HepG2 (cell line): ENCODE measurements at places on chromosomes 11 and 22. TPM values are rescaled to one million over a fixed set of nuclear protein-coding genes. Genes with fewer than 3 reads are reported as not detected.
A peak's percentile ranks its signal among the peaks of the same experiment; 100 is the strongest.

Gene PDGFD
- 0.22 and 0.29 TPM in 2 replicates for total RNA-seq

DNA sequence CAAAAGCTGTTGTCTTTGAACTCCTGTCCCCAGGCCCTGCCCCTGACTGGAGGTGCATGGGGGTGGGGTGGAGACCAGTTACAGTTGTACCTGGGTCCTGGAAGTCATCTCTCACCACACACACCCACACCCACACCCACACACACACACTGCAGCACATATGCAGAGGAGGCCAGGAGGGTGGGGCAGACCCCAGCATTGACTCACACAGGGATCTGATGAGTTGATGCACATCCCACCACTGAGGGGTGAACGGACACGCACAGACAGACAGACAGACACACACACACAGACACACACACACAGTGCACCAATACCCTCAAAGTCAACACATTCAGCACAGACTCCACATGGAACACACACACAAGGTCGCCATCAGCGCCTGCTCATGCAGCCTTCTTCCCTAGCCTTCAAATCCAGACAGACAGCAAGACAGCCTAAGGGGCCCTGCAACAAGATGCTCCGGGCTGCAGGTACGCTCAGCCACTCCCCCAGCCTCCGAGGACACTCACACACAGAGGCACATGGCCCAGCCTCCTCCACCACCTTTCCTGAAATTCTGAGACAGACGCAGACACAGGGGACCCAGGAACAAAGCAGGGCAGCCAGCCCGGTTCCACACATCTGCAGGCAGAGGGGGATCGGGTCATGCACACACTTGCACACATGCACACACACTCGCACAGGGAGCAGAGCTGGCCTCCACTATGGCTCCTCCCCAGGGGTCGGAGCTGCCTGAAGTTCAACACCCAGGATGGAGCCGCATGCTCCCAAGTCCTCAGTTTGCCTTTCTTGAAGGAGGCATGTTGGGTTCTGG is 26.5 kb downstream of the SYT7 start:
- H3K27ac ChIP-seq, result no peak overlapping the region
- H3K4me3 ChIP-seq, result no peak overlapping the region
- no peaks in the 10 kb centered on the region for H3K4me1 ChIP-seq
- no peaks in the 10 kb centered on the region for H3K36me3 ChIP-seq
- H3K27me3 ChIP-seq, result no peaks in the 10 kb centered on the region

- no peak overlapping the region for H3K27ac ChIP-seq
- no peaks in the 10 kb centered on the region for H3K4me1 ChIP-seq
- no peaks in the 10 kb centered on the region for H3K36me3 ChIP-seq
Observed at GRCh38 chr11:38791346-38791961, 2193.4 kb upstream of the RAG2 start.

Gene OR6A2
- total RNA-seq, result not detected in 2 replicates

DNA sequence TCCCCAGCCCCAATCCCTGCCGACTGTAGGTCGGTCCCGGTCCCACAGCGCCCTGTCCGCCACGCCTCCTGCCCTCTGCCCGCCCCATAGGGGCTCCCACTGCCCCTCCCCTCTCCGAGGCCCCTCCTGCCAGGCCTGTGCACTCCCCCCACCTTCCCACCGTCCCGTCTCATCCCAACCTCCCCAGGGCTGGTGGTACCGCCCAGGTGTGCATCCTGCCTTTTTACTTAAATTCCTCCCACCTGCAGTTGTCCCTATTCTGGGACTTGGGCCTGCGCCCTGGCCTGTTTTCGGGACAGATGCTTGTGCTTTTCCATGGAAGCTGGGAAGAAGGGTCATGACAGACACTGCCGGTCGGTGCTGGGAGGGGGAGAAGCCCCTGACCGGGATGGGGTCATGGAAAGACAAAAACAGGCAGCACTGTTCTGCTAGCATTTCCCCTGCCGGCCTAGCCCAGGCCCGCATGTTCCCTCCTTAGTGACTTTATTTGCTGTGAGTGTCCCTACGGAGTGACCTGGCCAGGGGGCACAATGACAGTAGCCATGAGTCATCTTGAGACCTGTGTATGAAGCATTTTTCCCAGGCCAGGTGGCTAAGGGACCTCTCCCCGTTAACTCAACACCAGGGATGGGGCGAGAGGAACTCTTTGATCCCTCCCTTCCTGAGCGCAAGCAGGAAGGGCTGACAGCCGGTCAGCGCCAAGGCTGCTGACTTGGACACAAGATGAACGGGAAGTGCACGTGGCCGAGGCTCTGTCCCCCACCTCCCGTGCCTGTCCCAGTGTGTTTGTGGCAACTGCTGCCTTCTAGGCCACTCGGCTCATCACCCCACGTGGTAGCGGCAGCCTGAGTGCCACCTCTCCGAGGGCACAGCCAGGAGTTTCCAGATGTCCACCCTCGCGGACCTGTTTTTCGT is 7.1 kb downstream of the TBX1 start:
- no peaks in the 10 kb centered on the region for H3K36me3 ChIP-seq
- H3K4me3 ChIP-seq, result no peak overlapping the region; the same call in 1 of the 2 replicates
- no peak overlapping the region for H3K27ac ChIP-seq

GRCh38 chr22:28923826-28924732 is 40.7 kb downstream of the ZNRF3 start:
- H3K27me3 ChIP-seq, result no peaks in the 10 kb centered on the region
- peaks cover 99% of the 10 kb centered on the region for H3K4me1 ChIP-seq
- H3K27ac ChIP-seq, result peak overlapping the region; percentile 96
- H3K4me3 ChIP-seq, result no peak overlapping the region
- DNase-seq, result peak; percentile 98

- DNase-seq, result no peak
- H3K4me3 ChIP-seq, result no peak overlapping the region
- H3K36me3 ChIP-seq, result no peaks in the 10 kb centered on the region; the same call in 2 of the 3 replicates
- H3K4me1 ChIP-seq, result peaks cover 50% of the 10 kb centered on the region
- no peak overlapping the region for H3K27ac ChIP-seq
- H3K27me3 ChIP-seq, result no peaks in the 10 kb centered on the region; the same call in 2 of the 3 replicates
Observed at GRCh38 chr11:33733980-33734379, 2.2 kb downstream of the CD59 start.

Gene DTX4
- 5.6 and 6.9 TPM in 2 replicates for total RNA-seq

Gene P4HA3
- not detected in 2 replicates for total RNA-seq

- peaks cover 52% of the 10 kb centered on the region for H3K4me1 ChIP-seq
- peak; percentile 65 for DNase-seq
- no peaks in the 10 kb centered on the region for H3K36me3 ChIP-seq
- no peaks in the 10 kb centered on the region for H3K27me3 ChIP-seq
Observed at GRCh38 chr11:86938900-86939880, 16.0 kb downstream of the FZD4 start.

DNA sequence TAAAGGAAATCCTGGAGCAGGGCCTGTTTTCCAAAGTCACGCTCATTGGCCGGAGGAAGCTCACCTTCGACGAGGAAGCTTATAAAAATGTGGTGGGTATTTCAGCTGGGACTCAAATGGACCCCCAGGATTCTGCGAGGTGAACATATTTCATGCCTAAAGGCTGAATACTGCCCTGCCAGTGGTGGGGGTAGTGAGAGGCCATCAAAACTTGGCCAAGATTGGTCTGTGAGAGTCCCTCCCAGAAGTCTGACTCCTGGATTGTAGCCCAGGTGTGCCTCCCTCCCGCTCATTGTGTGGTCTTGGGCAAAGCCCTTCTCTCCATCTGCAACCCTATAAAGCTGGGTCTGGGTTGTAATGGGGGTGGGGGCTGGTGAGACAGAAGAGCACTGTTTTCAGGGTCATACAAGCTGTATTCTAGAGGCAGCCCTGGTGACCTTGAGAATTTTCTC is 853 bp downstream of the HTATIP2 start:
- no peak for DNase-seq
- H3K36me3 ChIP-seq, result no peaks in the 10 kb centered on the region
- peaks cover 23% of the 10 kb centered on the region for H3K4me1 ChIP-seq
- H3K27me3 ChIP-seq, result no peaks in the 10 kb centered on the region; the same call in 1 of the 2 replicates
- no peak overlapping the region for H3K4me3 ChIP-seq

DNA sequence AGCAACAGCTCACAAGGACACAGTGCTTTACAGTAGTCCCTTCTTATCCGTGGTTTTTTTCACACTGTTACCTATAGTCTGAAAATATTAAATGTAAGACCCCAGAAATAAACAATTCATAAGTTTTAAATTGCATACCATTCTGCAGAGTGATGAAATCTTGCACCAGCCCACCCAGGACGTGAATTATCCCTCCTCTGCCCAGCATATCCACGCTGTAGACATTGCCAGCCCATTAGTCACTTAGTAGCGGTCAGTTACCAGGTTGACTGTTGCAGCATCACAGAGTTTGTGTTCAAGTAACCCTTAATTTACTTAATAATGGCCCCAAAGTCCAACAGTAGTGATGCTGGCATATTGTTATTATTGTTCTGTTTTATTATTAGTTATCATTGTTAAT is 3.6 kb downstream of the CLTCL1 start:
- H3K4me1 ChIP-seq, result peaks cover 24% of the 10 kb centered on the region
- no peak overlapping the region for H3K4me3 ChIP-seq
- no peak for DNase-seq
- H3K36me3 ChIP-seq, result no peaks in the 10 kb centered on the region; the same call in 1 of the 2 replicates
- H3K27ac ChIP-seq, result no peak overlapping the region
